ENCODE measurements at places on chromosomes 13 and 19.

DNA sequence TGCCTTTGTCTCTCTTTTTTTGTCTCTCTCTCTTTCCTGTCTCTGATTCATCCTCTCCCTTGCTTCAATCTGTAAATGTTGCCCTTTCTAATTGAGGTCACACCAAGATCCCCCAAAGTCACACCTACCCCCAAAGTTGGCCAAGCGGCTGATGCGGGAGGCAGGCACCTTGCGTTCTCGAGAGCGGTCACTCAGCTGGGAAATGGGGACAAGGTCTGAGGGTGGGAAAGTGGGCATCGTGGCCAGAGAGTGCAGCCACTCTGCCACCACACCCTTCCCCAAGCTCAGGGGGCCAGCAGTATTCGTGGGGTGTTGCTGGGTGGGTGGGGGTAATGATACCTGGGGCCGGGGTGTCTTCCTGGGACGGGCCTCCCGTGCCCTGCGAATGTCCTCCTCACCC lies 2.7 kb downstream of the COQ8B start:
- no peak for DNase-seq

DNA sequence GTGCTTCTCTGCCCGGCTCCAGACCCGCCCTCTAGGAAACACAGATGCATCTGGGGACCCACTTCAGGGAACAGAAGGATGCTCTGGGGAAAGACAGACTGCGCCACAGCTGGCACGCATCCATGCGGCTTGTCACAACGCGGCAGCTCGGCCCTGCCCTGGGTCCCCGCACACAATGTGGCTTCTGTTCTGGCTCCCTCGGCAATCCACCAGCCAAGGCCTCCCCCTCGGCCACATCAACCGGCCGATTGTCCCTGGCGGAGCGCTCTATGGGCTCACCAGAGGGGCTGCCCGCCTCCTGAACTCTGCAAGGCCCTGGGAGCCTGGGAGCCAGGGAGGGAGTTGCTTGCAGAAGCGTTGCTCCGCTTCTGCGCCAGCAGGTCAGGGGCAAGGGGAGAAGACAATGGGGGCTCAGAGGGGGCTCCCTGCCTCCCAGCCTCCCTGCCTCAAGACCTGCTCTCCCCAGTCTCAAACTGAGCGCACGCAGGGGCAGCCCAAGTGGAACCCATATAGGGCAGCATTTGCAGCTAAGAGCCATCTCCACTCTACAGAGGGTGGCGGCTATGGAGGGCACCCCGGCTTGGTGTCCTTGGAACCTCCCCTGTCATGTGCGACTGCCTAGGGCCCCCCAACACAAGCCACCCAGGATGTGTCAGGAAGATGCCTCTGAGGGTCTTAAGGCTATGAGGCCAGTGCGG lies 37.9 kb downstream of the MLLT1 start:
- no peak for DNase-seq

DNA sequence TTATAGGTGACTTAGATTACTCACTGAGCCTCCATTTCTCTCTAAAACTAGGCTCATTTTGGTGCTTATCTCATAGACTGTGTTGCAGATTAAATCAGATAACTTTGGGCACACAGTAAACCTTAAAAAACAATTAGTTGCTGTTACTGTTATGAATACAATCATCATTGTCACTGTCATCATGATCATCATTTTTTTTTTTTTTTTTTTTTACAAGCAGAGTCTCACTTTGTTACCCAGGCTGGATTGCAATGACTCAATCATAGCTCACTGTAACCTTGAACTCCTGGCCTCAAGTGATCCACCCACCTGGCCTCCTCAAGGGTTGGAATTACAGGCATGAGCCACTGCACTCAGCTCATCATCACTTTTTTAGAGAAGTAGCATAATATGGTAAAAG lies 60.0 kb downstream of the VWA8 start:
- DNase-seq = no peak

GRCh38 chr13:110423689-110424302 lies 116.7 kb downstream of the COL4A2 start:
- no peak for DNase-seq

- DNase-seq = no peak
Observed at GRCh38 chr13:79870123-79870522, 389.2 kb downstream of the NDFIP2 start.

- DNase-seq = no peak
Observed at GRCh38 chr13:65744836-65745235, 1485.3 kb downstream of the PCDH9 start.

GRCh38 chr19:12774588-12775555 lies at the start of gene HOOK2:
TSS of gene HOOK2 (minus strand) at chr19:12775552. CDS start at chr19:12775449, 103 bp downstream.
- DNase-seq = peak; percentile 94

DNA sequence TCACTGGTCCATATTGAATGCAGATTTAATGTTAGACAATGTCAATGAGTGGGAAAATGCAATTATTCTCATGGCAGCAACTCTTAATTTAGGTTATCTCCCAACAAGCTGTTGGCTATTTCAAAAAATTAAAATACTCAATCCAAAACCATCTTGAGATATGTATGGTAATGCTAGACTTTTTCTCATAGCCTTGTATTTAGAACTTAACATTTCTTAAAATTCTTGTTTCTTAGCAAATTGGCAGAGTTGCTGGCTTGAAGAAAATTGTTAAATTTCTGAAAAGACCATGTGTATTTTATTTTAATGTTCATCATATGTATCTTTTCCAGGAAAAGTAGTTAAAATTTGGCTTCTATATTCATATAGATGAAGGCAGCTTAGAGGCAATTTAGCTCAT lies 1355.1 kb downstream of the PCDH9 start:
- DNase-seq = no peak

DNA sequence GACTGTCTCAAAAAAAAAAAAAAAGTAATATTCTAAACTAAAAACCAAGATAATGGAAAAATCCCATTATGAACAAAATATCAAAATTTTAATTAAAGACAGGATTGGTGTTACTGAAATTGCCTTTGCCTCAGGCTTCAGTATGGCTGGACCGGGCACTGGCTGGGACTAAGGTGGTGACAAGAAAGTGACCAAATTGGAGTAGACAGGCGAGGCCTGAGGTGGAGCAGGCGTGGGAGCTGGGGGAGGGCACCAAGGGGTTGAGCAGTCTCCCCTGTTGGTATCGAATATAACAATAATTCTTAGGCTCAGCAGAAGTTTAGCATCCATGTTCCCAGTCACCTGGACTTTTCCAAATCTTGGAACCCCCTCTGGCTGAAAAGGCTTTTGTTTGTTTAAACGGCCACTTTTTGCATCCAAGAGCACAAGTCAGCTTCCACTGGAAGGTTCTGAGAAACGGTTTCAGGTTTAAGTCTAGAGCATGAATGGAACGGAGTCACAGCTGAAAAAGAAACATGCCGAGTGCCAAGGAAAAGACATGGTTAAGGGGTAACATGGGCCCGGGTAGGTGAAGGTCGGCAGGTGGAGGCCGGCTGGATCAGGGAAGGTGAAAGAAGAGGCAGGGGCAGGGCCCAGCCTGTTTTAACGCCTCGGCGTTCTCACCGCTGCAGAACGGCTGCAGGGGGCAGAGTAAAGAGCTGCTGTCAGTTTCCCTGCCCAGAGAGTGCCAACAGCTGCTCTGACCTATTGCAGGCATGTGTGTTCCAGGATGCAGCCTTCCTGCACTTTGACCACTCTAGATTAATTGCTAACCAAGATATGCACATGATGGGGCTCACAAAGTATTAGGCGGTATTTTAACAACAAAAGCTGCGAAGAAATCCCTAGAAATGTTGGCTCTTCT lies 104.4 kb downstream of the TM9SF2 start:
- peak; percentile 88 for DNase-seq

DNA sequence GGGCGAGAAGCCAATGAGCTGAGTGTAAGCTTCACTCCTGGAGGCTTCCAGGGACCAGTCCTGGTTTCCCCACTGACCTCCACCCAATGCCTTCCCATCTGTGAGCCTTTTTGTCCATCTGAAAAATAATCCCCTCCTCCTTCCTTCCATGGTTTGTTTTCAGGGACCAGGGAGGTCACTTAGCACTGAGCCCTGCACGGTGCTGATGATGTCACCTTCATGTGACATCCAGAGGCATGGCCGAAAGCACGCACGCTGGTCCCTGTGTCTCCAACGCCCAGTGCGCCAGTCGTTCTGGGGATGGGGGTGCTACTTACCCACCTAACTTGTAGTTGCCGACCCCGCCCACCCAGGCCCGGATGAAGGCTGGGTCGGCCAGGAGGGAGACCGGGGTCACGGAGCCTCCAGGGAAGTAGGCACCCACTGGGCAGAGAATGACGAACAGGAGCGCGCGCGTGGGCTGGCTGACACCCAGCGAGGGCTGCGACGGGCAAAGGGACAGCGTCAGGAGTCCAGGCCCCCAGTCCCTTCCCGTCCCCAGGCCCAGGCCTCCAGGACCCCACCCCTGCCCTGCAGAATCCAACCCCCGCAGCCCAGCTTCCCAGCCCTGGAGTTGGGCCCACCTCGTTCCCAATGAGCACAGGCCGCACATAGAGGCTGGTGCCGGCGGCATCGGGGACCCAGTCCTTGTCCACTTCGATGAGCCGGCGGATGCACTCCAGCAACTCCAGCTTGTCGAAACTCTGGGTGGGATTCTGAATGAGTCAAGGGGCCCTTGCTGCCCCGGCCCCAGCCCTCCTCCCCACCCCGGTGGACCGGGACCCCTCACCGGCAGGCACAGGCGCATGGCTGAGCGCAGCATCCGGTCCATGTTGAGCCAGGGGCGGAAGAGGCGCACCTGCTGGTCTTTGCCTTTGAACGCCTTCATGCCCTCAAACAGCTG lies 11.2 kb downstream of the BCAT2 start:
- DNase-seq = no peak

GRCh38 chr13:110593430-110594130 lies 21.8 kb upstream of the NAXD start:
- DNase-seq = peak; percentile 27

- no peak for DNase-seq
Observed at GRCh38 chr13:76646946-76647345, 239.3 kb downstream of the KCTD12 start.

GRCh38 chr19:48394331-48395169 lies 1.1 kb downstream of the GRIN2D start:
- no peak for DNase-seq

DNA sequence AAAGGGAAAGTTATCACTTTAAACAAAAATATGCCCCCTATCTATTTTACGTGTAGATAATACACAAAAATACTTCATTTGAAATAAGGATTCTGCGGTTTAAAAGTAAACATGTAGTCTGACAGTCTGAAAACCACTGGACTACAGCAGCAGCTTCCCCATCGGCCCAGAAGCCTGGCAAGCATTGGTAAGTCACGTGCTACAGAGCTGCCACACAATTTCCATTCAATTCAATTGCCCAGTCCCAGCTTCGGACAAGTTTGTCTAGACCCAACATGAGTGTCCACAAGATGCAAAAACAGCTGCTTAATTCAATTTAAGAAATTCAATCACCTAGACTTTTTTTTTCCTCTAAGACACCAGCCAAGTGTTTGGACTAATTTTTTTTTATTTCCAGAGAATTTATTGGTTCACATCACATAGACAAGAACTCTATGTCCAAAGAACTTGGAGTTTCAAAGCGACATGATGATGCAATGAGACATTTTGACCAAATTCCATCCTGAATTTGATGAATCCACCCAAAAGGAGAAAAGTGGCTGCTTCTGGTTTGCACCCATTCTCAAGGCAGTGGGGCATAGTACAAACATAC lies 458.9 kb downstream of the COG6 start:
- no peak for DNase-seq

- DNase-seq = no peak
Observed at GRCh38 chr13:51269039-51269438, 46.8 kb downstream of the FAM124A start.

- DNase-seq = no peak
Observed at GRCh38 chr13:99757756-99758459, 213.7 kb downstream of the ZIC5 start.

GRCh38 chr13:46379611-46380010 lies 7.4 kb downstream of the RUBCNL start:
- no peak for DNase-seq

DNA sequence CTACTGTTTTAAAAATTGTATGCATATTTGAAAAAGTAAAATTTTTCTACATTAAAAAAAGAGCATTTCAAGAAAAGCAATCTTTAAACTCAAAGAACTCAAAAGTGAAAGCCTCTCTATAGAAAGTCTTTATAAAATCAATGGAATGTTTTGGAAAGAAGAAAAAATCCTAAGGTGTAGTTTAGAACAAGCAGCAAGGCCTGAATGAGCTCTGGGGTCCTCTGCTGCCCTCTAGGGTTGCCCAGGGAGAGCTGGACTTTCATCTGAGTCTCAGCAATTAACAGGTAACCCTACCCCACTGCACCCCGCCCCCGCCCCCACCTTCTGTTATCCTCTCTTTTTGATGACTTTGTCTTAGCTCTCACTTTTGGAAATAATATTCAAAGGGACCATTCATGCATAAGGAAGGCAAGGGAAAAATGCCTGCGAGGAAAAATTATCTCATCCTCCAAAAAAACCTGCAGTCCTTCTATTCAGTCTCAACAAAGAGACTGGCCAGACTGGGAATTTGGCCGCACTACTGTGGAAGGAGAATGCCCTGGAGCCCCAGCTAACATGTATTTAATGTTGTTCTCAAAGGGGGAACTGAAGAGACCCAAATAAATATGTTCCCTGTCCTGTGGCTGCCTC lies 24.1 kb downstream of the SLC25A30 start:
- DNase-seq = no peak

GRCh38 chr13:49652355-49653305 lies 24.3 kb downstream of the ARL11 start:
- DNase-seq = peak; percentile 27

GRCh38 chr19:12793290-12794195 lies 2.3 kb downstream of the JUNB start:
- DNase-seq = peak; percentile 99

- DNase-seq = no peak
Observed at GRCh38 chr13:61045251-61045650, 370.4 kb downstream of the PCDH20 start.

DNA sequence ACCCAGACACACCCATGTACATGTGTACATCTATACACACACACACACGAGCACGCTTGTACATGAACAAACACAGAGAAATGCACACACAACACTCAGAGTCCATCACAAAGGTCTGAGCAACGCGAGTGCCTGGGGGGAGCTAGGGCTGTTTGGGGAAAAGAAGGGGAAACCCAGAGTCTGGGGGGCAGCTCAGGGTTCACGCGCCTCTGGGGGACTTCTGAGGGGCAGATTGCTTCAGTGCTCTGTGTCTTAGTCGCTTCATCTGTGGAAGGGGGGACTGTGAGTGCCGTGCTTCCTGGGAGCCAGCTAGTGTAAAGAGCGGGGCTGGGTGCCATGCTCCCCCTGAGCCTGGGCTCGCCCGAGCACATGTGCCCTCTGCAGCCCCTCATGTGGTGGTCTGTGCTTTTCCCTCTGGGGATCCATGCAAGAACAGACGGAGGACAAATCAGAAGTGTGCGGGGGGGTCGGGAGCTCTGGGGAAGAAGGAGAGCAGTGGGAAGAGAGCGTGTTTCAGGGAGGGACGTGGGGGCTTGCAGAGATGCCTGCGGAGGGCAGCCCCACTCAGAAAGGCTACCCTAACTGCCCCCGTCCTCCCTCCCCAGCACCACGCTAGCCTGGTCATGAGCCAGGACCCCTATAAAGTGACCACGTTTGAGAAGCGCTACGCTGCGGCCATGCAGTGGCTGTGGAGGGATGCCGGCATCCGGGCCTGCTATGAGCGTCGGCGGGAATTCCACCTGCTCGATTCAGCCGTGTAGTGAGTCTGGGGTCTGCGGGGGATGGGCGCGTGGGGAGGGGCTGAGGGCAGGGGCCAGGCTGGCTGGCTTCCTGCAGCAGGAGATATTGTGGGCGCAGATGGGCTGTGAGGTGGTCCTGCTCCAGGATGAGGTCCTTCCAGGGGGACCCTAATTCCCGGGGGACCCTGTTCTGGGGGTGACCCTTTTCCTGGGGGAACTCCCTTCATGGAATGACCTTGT lies 14.0 kb downstream of the GNA15 start:
- DNase-seq = no peak

Data from lower leg skin (tissue), 4 donors.